K562 (cell line): ENCODE measurements at places on chromosomes 12 and 14.
A peak's percentile ranks its signal among the peaks of the same experiment; 100 is the strongest.

DNA sequence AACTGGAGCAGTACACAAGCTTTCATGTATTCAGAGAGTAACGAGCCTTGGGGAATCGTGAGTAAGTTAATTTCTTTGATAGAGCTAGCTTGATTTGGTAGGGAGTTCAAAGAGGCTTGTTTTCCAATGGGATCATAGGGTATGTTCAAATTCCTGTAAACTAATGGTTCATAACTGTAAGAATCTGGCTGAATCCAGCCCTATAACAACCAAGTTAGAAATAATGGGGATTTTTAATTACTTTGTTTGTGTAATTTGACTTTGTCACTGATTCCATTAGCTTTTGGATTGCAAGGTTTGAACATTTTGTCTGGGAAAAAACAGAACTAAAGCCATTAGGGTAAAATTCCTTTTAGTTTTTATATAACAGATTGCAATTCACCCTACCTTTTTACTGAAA is 94.0 kb downstream of the WNK1 start:
- DNase-seq = no peak

DNA sequence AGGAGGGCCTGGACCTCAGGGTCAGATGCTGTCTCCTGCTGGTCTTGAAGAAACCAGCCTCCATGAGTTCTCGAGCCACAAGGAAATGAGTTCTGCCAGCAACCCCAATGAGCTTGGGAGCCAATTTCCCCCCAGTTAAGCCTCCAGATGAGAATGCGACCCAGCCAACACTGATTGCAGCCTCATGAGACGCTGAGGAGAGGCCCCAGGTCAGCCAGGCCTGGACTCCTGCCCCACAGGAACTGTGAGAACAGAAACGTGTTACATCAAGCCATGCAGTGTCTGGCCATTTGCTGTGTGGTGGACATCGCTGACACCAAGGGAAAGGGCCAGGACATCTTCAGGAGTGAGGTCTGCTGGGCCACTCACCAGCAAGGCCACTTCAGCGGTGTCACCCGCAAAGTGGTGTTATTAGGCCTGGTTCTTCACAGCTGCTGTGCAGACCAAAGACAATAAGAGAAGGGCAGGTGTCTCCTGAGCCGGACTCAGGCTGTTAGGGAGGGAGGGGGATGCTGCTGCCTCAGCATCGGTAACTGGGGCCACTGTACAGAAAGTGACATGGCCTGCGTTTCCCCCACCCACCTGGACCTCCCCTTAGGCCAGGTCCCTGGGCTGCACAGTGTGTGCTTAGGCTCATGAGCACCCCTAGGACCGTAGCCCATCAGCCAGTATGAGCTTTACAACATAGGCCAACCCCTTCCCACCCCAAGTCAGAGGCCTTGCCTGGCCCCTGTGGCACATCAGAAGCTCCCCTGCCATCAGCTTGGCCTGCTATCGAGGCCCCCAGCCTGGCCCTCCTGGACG is 272.4 kb upstream of the RTL1 start:
- DNase-seq = no peak

DNA sequence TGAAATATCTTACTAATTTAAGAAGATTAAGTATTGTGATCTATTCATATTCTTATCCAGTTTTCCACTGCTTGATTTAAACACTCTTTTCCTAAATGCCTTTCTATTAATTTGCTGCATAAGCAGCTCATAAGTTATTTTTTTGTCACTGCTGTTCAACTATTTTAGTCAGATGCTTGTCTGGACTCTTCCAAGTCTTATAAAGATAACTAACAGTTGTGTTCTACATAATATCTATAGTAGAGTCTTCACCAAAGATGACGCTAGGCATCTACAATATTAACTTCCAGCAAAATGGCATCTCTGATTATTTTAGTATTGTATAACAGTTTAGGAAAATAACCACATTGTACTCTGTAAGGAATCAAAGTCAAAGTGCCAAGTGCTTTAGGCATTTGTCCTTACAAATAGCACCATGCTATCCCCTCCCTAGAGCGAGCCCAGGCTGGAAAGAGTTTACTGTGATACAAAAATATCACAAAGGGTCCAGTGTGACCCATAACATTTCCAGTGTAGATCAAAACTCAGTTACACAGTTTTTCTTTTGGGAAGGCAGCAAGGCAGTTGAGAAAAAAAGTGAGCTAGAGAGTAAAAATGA is 98.2 kb downstream of the DENND5B start:
- DNase-seq = no peak

DNA sequence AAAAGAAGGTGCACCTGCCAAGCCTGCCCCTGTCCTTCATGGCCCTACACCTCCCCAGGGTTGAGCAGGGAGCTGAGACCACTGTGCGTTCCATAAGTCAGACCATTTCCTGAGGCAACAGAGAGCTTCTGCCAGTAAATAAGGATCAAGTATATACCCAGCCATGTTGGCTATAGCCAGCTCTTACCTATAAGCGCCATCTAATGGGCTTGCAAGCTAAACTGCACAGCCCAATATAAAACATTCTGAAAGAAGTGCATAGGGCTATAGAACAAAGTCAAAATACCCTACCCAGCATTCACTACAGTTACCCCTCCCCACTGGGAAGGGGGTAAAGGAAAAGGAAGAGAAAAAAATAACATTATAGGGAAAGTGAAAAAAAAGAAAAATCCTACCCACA is 59.3 kb upstream of the SCAF11 start:
- DNase-seq = no peak

GRCh38 chr12:124625867-124626675 is 58.7 kb upstream of the NCOR2 start:
- DNase-seq = peak; percentile 58

- DNase-seq = no peak
These were observed 99.8 kb downstream of the DAD1 start for GRCh38 chr14:22489244-22489545.

DNA sequence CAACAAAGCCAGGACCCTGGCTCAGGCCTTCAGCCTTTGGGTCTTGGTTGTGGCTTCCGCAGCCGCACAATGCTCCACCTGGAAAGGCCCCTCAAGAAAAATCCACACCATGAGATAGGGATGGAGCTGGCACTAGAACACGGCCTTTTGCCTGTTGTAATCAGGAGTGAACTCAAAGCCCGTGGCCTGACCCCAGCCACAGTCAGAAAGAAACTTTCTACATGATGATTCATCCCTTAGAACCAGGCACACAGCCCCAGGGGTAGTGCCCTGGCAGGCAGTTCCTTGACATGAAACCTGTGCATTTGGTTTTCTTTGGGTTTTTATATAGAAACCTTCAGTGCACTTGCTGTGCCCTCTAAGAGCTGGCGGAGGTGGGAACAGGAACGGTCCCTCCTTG is 5.1 kb downstream of the CLMN start:
- DNase-seq = no peak

- DNase-seq = no peak
These were observed 157.1 kb downstream of the PLCZ1 start for GRCh38 chr12:18580706-18581105.

DNA sequence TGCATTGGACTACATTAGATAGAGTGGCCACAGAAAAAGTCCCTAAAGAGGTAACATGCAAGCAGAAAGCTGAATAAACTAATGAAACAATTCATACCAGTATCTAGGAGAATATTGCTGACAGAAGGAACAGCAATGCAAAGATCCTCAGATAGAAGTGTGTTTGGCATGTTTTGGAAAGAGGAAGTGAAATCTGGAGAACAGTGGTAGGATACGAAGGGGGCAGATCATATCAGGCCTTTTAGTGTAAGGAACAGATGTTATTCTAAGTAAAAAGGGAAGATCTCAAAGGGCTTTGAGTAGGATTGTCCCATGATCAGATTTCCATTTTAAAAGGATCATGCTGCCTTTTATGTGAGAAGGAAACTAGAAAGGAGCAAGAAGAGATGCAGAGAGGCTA is 342.9 kb downstream of the PAWR start:
- no peak for DNase-seq

DNA sequence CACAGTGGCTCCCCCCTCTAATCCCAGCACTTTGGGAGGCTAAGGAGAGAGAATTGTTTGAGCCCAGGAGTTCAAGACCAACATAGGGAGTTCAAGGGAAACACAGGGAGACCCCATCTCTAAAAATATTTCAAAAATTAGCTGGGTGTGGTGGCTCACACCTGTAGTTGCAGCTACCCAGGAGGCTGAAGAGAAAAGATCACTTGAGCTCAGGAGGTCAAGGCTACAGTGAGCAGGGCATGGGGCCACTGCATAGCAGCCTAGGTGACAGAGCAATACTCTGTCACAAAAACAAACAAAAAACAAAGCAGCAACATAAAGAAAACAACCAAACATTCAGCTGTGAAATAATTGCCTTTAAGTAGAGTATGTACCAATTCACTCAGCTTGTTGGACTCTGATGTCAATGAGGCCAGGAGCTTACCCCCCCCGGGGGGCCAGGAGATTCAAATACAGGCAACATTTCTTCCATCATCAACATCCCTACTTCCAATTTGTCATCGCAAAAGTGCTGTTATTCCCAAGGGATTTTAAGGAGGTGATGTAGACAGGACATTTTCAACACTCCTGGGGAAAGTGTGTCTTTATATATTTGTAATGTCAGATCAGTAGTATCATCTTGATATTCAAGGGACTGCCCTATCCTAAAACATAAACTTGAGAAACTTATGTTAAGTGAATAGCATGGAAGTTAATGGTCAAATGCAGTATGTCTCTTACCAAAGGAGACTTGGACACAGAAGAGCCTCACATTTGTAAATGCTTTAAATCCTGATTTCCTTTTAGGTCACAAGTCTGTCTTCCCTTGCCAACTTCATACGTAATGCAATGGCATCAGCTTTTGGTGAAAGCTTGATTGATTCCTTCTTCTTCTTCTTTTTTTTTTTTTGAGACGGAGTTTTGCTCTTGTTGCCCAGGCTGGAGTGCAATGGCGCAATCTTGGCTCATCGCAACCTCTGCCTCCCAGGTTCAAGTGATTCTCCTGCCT is 40.6 kb upstream of the AEBP2 start:
- no peak for DNase-seq

GRCh38 chr14:53060046-53060445 is 93.1 kb downstream of the DDHD1 start:
- no peak for DNase-seq

GRCh38 chr12:94783343-94783742 is 133.0 kb upstream of the TMCC3 start:
- no peak for DNase-seq

DNA sequence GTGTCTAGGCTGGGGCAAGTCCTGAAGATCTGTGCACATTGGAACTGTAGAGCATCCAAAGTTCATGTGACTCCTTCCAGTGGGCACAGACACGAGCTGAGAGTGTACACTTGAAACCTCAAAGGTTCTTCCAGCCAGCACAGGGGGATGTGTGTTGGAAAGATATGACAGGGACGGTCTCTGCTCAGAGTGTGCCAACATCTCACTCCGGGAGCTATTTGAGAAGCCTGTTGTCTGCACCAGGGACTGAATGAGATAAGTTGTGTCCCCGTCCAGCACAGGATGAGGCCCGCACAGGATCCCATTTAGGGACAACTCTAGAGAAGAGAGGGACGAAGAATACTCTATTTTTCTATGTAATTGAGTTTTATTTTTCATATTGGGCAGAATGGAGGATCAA is 136.3 kb downstream of the SNAPC1 start:
- DNase-seq = no peak

DNA sequence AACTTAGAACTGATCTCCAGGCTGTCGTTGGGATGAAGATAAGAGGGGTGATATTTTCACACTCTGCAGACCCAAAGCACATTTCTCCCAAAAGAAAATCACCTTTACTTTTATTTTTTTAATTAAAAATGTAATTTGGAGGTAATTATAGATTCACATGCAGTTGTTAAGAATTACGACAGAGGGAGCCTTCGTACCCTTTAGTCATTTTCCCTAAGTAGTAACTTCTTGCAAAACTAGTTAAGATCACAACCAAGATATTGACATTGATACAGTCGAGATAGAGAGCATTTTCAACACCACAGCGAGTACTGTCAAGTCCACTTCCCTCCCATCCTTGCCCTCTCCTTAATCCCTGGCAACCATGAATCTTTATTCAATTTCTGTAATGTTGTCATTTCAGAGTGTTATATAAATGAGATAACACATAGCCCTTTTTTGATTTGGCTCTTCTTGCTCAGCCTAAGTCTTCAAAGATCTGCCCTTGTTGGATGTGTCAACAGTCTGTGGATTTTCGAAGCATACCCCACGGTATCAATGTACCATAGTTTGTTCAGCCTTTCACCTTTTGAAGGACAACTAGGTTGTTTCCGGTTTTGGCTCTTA is 39.6 kb downstream of the DNAH10 start:
- no peak for DNase-seq

- DNase-seq = no peak
These were observed 111.5 kb downstream of the SRGAP1 start for GRCh38 chr12:63955831-63956666.

DNA sequence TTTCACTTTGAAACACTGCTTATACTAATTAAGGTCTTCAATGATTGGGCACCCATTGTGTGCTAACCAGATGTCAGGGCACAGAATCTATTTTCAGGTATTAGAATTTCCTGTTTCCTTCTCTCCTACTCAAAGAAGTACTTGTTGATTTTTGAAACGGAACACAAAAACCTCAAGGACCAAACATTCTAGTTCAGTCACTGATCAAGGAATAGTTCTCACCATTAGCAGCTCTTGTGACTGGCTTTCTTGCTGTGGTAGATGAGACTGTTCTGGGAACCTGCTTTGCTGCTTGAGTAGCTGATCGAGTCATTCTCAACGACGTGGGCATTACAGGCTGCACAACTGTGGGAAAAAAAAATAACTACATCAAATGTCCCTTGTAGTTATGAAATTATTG is 11.0 kb downstream of the DLGAP5 start:
- DNase-seq = no peak

DNA sequence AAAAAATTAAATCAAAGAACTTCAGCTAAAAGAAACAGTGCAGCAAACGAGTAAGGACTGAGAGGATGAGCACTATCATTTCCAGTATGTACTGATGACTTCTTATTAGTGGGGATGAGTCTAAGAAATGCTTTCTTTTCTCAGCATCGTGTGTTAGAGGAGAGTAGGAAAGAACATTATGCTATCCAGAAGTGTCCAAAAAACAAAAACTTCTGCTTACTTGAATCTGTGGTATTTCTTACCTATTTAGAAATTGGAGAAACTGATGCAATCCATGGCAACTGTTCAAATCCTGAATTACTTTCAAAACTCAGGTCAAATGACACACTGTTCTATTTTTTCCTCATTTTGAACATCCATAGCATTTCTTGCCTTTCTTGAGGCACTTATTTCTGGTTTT is 23.7 kb downstream of the ABCD2 start:
- no peak for DNase-seq

GRCh38 chr14:77004711-77005460 is 23.6 kb downstream of the IRF2BPL start:
- DNase-seq = no peak

- DNase-seq = no peak
These were observed 46.7 kb upstream of the PTPRR start for GRCh38 chr12:70966996-70967790.

- no peak for DNase-seq
These were observed 10.7 kb downstream of the CREBL2 start for GRCh38 chr12:12622418-12622817.

- no peak for DNase-seq
These were observed 5.6 kb upstream of the GOLGA3 start for GRCh38 chr12:132834181-132834711.

DNA sequence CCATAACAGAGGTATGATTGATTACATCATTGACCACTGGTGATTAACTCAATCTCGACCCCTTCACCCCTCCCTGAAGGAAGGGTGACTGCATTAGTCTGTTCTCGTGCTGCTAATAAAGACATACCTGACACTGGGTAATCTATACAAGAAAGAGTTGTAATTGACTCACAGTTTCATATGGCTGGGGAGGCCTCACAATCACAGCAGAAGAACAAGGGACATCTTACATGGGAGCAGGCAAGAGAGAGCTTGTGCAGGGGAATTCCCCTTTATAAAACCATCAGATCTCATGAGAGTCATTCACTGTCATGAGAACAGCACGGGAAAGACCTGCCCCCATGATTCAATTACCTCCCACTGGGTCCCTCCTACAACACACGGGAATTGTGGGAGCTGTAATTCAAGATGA is 55.9 kb upstream of the TMCC3 start:
- DNase-seq = no peak
